ENCODE measurements at places on chromosomes 16 and 17.

- no peak for DNase-seq
Measured at GRCh38 chr17:20151174-20151573, 142.0 kb downstream of the SPECC1 start.

DNA sequence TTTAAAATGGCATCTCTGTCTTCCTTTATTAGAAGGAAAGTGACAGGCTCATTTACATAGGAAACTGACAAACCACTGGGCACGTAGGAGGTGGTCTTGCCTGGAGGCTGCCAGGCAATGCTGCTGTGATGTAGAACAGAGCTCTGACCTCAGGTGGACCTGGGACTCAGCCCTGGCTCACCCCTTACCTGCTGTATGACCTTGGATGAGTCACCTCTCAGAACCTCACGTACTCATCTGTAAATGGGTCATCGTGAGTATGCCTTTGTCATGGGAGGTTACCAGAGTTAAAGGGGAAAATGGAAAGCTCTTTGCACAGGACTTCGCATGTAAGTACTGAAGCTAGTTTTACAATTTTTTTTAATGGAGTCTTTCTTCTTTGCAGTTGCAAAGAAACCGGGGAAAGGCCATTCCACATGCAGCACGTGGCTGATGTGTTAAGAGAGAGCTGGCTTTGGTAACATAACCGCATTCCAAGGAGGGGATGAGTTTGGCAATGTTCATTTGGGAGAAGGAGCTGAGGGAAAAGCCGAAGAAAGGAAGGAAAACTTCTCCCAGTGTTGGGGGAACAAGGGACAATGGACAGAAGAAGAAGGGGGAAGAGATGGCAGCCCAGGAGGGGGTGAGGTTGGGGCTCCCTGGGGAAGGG is 37.4 kb upstream of the LONP2 start:
- DNase-seq: no peak

DNA sequence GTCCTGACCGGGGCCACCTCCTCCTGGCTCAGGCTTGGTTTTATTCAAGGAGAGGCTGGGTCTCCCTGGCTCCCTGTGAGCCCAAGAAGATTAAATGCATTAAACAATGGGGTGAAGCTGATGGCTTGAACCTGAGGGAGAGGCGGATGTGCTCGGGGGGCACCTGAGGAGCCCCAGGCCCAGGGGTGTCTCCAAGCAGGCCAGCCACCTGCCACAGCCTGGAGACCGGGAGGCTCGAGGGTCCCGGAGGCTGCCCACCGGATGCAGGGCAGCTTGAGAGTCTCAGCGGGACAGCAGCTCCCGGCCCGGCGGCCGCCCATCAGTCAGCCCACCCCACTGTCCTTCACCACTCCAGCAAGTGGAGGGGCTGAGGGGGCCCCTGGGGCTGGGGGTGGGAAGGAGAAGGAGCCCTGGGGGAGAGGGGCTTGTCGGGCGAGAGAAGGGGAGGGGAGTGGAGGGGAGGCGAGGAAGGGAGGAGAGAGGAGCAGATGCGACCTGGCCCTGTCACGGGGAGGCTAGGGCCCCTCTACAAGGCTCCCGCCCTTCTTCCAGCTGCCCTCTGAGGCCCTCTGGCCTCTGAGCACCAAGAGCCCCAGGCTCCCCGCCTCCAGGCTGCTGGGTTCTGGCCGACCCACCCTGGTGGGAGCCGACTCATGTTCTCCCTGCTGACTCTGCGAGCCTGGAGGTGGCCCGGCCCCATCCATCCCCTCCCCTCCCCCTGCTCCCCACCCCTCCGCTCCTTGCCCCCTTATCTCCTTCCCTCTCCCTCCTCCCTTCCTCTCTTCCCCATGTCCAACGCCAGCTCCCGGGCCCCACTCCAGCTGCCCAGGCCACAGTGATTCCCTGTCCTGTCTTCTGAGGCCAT is 13.2 kb downstream of the CD7 start:
- DNase-seq: no peak

GRCh38 chr17:41383690-41384089 is 1.6 kb upstream of the KRT34 start:
- DNase-seq: no peak

- no peak for DNase-seq
Measured at GRCh38 chr16:69193855-69194254, 6.9 kb downstream of the SNTB2 start.

DNA sequence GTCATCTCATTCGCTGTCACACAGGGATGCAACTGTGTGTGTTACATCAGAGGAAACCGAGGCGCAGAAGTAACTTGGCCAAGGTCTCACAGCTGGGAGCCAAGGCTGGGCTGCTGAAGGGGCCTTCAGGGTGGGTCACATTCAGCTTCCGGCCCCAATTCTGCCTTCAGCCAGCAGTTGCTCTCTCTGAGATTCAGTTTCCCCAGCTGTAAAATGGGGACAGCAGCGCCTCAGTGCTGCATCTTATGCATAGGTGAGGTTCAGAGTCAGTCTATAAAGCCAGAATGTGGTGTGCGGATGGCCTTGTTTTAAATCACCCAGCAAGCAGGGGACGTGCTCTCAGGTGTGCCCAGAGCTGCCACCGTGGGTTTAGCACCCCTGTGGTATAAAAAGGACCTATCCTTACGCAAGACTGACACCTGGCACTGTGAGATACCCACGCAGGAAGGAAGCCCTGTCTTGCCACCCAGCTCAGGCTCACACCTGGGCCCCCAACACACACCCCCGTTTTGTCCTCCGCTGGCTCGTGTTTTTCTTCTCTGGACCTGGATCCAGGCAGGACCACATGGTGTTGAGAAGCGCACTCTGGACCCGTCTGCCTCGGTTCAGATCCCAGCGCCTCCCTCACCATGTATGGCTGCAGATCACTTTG is 94.6 kb upstream of the GSE1 start:
- DNase-seq: no peak

DNA sequence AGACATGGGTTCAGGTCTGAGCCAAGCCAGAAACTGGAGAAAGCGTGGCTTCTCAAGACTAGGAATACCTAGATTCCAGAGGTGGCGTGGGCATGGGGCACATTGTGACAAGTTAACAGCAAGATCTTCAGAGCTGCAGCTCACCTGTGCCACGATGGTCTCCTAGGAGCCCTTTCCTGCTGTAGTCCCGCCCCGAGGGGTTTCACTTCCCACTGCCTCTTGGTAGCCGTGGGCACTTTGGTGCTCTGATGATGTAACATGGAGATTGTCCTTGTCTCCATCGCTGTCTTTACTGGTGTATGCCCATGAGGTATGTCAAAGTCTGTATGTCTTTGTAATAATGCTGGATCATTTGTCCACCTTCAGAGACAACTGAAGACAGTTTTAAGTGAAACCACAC is 89.7 kb downstream of the WWOX start:
- DNase-seq: no peak

DNA sequence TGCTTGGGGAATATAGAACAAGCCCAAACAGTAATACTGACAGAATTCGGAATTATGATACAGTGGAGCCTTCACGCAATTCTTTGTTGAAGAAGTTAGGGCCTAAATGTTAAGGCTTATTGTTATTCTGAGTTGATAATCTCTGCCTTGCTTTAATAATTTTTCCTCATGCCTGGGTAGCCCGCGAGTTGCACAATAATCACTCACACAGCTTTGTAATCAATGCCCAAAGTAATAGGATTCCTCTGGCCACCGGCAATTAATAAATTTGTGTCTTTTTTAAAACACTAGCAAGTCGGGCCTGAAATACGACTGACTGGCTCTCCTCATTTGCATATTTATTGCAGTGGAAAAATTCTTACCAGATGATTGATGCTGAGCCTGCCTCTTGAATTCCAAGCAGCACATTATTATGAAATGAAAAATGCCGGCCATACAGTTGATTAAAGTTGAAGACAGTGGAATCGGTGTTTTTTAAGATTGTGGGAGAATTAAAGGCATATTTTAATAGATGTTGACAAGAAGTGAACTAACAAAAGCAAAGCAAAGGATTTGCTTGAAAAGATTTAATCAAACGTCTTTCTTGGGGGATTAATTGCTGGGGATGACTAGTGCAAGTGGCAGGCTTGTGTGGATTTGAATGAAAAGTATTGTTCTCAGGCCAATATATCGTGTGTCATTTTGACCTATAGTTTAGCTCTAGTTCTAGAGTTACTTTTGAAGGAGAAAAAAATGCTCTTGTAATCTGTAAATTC is 30.2 kb downstream of the AATF start:
- DNase-seq: no peak

DNA sequence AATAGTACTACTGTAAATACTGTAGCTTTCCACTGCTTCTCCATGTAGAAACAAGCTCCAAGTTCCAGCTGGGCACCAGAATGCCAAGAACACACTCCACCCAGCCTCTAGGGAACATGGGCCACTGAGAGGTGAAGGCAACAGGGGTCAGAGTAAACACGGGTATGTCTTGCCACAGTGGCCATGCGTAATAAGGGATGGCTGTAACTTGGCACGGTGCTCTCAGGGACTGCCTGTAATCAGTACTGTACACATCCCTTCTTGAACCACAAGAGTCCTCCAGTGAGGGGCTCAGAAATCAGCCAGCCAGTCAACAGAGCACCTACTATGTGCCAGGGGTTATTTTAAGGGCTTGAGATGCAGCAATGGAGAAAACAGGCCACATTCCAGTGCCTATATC is 10.8 kb downstream of the LRRC59 start:
- no peak for DNase-seq

DNA sequence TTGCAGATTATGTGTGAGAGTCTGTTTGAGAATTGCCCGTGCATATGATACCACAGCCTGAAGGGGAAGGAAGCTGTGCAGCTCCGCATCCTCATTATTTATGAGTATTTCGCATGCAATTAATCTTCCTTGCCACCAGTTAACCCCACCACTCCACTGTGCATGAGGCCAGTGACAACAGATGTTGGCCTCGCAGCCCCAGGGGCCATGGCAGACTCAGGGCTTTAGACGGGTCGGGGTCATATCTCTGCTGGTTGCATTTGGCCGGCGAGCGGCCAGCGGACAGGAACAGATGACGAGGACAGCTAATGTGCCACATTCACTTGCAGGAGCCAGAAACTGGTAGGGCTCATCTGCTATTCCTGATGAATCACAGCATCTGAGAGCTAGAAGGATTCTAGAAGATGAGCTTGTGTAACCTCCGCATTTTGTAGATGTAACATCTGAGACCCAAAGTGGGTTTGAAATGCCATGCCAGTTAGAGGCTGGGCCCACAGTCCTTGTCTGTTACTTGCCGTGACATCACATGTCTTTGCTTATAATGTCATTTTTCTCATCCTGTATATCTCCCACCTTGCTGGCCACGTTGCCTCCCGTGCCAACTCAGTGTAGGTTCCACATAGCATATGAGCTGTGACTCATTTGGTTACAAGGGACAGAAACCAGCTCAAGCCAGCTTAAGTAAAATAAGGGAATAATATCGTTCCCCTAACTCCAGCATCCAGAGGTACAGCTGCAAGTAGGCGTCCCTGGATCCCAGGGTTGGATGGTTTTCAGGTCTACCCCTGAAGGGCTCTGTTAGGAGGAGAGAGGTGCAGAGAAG is 137.2 kb downstream of the SNX29 start:
- DNase-seq: no peak

- no peak for DNase-seq
Measured at GRCh38 chr17:66980896-66981295, 16.4 kb downstream of the CACNG4 start.

DNA sequence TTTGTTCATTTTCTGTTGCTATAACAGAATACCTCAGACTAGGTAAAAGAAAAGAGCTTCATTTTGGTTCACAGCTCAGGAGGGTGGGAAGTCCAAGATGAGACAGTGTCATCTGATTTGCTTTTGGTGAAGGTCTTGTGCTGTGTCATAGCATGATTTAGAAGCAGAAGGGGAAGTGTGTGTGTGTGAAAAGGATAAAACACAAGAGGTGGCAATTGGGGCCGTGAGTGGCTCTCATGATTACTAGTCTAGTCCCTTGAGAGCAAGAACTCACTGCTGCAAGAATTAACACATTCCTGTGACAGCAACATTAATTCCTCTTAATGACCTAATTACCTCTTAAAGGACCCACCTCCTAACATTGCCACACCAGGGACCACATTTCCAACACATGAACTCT is 8.3 kb downstream of the SLC35G3 start:
- no peak for DNase-seq

DNA sequence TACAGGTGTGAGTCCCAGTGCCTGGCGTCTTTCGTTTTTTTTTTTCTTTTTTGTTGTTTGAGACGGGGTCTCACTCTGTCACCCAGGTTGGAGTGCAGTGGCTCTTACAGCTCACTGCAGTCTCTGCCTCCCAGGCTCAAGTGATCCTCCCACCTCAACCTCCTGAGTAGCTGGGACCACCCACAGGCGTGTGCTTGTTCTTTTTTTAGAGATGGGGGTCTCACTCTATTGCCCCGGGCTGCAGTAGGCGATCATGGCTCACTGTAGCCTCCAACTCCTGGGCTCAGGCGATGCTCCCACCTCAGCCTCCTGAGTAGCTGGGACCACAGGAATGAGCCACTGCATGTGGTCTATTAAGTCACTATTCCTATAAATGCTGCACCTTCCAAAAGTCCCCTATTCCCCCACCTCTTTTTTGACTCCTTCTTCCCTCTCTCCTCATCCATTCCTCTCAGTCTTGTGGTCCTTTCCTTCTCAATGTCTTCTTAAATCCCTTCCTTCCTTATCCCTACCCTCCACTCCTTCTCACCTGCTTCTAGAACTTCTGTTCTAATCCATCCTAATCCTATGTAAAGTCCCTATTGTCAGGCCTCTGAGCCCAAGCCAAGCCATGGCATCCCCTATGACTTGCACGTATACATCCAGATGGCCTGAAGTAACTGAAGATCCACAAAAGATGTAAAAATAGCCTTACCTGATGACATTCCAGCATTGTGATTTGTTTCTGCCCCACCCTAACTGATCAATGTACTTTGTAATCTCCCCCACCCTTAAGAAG is 9.2 kb downstream of the GGA3 start:
- no peak for DNase-seq

GRCh38 chr16:84572096-84572495 is 45.8 kb downstream of the COTL1 start:
- no peak for DNase-seq

- DNase-seq: no peak
Measured at GRCh38 chr17:33039874-33040273, 48.2 kb downstream of the SPACA3 start.

DNA sequence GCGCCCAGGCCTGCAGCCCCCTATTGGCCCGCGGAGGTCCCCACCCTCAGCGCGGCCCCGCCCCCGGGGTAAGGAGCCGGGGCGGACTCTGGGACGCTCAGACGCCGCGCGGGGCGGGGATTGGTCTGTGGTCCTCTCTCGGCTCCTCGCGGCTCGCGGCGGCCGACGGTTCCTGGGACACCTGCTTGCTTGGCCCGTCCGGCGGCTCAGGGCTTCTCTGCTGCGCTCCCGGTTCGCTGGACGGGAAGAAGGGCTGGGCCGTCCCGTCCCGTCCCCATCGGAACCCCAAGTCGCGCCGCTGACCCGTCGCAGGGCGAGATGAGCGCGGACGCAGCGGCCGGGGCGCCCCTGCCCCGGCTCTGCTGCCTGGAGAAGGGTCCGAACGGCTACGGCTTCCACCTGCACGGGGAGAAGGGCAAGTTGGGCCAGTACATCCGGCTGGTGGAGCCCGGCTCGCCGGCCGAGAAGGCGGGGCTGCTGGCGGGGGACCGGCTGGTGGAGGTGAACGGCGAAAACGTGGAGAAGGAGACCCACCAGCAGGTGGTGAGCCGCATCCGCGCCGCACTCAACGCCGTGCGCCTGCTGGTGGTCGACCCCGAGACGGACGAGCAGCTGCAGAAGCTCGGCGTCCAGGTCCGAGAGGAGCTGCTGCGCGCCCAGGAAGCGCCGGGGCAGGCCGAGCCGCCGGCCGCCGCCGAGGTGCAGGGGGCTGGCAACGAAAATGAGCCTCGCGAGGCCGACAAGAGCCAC is at the start of gene NHERF1:
Gene NHERF1, plus strand, starts transcription at position 100 of the 750 bp plus-strand sequence. Its CDS starts 219 bp downstream, at position 319.
- DNase-seq: peak; percentile 95

Data from NCI-H2081 (cell line).